ENCODE measurements at places on chromosomes 3 and 15.

- DNase-seq, result peak; percentile 33
These were observed 24.4 kb downstream of the SEC61A1 start for GRCh38 chr3:128076483-128077201.

GRCh38 chr3:128052595-128053351, 536 bp downstream of the SEC61A1 start:
- DNase-seq, result peak; percentile 41

DNA sequence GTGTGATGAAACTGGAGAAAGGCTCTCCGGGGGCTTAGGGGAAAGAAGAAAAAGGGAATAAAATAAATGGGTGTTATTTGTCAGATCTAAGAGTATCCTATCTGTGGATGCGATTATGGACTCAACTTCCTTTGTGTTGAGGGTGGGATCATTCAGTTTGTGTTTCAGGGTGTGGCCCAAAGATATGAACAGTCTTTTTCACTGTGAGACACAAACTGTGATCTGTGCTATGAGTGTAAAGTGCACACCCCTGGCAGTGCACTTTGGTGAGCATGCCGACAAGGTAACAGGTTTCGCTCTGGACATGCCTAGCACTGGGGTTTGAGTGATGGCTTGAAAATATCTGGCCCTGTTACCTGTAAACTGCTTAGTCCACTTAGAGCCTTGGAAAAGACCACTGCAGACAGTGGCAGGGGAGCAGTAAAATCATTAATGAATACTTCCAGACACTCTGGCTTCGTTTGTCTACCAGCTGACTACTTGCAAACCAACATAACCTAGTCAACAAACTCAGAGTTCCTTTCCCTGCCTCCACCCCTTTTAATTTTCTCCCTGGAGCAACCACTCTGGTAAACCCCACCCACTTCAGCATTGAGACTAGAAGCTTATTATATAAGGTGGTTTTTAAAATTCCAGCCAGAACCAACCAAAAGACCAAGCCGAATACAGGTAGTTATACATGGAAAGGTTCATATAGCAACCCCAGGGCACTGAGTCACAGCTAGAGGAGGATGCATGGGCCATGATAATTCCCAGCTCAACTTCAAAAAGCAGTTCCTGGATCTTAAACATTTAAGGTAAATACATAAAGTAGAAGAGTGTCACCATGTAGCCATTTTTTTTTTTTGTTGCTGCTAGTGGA, 55.1 kb downstream of the TAMM41 start:
- no peak for DNase-seq

- peak; percentile 18 for DNase-seq
These were observed 144.1 kb downstream of the ALDH1A2 start for GRCh38 chr15:57921371-57921770.

DNA sequence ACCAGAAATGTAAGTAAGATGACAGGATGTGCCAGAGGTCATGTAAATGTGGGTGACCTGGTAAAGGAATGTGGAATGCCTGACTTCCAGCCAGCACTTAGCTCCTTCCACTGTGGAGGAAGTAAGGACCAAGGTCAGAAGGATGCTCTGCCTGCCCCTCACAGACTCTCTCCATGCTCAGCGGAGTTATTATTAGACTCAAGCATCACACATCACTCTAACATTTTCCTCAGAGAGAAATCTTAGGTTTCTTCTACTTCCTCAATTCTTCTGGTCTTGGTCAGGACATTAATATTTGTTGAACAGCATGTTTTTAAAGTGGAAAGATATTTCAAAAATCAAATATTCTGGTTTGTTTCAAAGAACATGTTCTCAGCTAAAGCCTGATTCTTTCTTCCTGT, 231.4 kb upstream of the WNT5A start:
- no peak for DNase-seq

- peak; percentile 95 for DNase-seq
These were observed 25.1 kb upstream of the HERC1 start for GRCh38 chr15:63858881-63859280.

DNA sequence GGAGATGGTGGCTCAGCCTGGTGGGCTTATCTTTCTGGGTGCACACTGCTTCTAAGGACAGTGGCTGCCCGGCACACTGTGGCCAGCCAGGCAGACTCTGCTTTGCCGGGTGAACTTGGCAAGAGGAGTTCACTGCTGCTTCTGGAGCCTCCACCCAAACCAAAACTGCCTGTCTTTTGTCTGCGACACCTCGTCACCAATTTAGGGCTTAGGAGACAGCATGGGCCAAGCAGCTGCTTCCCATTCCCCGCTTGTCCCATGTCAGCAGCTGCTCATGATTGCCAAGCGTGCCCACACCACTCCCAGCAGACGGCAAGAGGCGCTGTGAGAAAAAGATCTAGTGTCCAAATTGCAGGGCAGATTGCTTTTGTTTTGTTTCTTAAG, 57.3 kb downstream of the LSM3 start:
- DNase-seq, result no peak

GRCh38 chr15:51366920-51367319, 25.5 kb downstream of the GLDN start:
- no peak for DNase-seq

GRCh38 chr15:81852411-81853149, 193.2 kb downstream of the MEX3B start:
- no peak for DNase-seq

GRCh38 chr3:134483195-134483900, 2.4 kb downstream of the ANAPC13 start:
- peak; percentile 89 for DNase-seq

Measured in endothelial cell of umbilical vein (primary cell).